ENCODE measurements at places on chromosomes 1 and 21.

DNA sequence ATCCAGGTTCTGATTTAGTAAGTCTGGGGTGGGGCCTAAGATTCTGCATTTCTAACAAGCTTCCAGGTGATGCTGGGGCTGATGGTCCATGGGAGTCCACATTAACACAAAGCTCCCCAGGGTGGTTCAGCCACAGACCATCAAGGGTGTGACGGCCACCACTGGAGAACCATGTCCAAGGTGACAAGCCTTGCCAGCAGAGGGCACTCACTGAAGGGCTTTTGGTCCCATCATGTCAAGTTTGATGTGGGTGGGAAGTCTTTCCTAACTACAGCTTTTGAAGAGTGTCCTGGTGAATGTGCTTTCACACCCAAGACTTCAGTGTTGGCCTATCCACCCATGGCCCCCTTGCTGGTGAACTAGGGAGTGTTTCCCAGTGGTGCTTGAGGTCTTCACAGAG, 67.1 kb downstream of the UBE2T start:
- DNase-seq, result peak; percentile 47

DNA sequence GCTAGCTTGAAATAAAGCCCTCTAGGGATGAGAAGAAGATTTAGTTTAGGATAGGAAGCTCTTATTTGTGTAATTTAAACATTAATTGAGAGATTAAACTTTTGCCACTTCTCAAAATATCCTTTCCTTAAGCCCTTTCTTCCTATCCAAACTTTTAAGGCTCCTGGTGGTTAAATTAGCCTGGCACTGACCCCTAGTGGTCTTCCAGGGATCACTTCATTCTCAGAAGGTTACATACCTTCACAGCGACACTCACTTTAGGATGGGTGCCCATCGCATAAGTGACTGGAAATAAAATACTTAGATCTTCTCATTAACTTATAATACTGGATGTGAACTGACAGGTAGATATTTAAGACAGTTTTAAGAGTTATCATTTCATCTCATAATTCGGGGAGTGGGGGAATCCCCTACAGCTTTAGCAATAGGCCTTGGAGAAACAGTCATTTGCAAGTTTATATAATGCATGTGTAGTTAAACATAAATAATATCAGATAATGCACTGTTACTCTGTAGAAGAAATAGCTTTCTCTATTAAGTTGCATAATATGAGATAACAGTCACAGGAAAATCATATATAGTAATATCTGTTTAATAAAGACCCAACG, 7.4 kb downstream of the LHX9 start:
- peak; percentile 61 for DNase-seq

DNA sequence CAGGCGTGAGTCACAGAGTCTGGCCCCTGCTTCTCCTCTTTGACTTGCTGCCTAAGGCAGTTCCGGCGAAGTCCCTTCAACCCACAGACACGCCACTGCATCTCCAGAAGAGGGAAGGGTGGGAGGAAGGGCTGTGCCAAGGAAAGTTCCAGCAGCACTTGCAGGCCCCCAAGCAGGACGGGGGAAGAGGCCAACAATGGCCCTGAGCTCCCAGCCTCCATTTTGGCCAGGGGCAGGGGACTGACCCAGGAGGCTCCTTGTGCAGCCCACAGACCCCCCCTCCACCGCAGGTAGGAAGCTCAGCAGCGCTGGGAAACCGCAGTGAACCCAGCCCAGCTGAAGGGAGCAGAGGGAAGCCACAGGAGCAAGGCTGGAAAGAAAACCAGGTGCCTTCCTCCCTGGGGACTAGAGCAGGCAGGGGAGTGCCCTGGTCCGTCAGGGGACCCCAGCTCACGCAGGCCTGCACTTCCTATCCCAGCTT, 35.4 kb downstream of the ACOT7 start:
- DNase-seq, result no peak

DNA sequence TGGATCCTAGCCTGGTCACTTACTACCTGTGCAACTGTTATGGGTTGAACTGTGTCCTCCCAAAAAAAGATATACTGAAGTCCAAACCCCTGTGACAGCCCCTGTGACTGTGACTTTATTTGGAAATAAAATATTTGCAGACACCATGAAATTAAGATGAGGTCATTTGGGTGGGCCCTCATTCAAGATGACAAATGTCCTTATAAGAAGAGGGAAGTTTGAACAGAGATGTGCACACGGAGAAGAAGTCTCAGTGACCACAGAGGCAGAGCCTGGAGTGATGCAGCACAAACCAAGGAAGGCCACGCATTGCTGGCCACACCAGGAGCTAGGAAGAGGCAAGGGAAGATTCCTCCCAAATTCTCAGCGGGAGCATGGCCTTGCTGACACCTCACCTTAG, 249.7 kb upstream of the RUNX1 start:
- DNase-seq, result no peak

DNA sequence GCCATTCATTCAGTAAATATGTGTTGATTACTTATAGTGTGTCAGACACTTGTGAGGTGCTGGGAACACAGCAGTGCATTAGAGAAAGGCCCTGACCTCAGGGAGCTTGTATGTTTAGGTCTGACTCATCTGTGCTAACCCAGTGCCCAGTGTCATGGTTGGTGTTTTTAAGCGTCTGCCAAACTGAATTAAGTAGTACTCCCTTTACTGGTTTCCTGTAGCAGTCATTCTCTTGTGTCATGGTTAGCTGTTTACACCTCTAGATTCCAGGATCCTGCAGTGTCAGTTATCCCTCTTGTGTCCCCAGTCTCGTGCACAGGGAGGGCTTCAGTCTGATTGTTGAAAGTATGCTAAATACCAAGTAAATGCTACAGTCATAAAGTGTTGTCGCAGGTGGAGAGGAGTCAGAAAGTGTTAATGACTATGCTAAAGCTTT, 14.2 kb downstream of the UCK2 start:
- DNase-seq, result no peak

GRCh38 chr1:112605633-112606327, 13.2 kb downstream of the ST7L start:
- no peak for DNase-seq

DNA sequence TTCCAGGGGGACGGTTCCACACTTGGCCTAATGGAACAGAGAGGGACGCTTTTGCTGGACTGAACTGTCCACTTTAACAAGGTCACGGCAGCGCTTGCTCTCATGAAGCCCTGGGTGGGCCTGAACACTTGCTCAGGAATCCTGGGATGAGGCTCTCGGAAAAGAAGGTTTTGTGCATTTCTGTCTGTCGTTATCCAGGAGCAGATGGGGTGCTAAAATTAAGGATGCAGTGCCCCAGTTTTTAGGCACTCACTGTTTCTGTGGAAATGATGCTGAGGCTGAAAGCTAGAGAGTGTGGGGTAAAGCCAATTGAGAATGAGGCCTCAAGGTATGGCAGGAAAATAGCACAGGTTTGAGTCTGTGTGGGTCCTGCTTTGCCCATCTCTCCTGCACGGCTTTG, 111.0 kb downstream of the DAB1 start:
- no peak for DNase-seq

- DNase-seq, result no peak
Observed at GRCh38 chr1:43851561-43852338, 81.9 kb upstream of the ARTN start.

GRCh38 chr1:98387701-98388100, 273.8 kb upstream of the SNX7 start:
- DNase-seq, result no peak
